ENCODE measurements at places on chromosomes 11 and 22.
A peak's percentile ranks its signal among the peaks of the same experiment; 100 is the strongest.

GRCh38 chr11:46527591-46528130, 66.2 kb downstream of the AMBRA1 start:
- DNase-seq, result no peak

DNA sequence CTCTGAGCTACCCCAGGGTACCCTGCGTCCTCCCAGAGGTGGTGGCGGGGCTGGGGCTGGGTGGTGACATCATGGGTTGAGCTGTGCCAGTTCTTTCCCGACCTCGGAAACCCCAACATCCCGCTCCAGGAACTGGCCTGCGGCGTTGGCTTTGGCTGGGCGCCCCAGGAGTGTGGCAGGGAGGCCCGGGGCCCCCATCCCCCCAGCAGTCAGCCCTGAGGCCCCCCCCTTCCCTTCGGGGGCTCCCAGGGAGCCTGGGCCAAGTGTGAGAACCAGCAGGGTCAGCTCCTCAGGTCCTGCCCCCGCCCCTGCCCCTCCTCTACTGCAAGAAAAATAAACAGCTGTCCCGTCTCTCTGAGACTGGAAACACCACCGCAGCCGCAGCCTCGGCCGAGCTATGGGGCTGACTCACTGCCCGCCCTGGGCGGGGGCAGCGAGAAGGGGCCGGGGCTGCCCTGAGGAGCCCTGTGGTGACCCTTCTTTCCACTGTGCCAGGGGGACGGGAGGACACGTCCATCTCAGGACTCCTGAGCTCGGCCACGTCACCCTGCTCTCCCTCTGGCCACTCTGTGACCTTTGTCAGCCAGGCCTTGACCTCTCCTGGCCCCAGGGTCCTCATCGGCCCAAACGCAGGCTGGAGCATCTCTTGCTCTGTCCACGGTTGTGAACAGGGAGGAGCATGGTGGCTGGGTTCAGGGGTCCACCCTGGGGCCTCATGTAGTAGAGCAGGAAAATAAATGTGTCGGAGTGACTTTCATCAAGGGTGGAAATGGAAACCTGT, 73.4 kb downstream of the WNT7B start:
- no peak for DNase-seq

DNA sequence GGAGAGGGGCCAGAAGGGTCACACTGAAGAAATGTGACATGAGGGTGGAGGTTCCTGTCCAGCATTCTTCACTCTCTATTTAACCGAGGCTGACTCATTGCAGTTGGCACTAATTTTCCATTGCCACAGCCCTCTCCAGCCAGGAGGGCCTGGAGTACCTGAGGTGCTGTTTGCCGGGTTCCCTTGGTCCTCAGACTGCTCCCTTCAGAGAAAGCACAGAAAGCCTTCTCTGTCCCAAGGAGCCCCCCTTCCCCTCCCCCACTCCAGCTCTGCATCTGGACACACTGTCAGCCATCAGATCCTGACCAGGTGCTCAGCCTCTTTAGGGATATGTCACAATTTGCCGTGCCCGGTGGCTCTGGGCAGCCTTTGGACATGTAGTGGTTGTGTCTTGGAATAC, 3.2 kb upstream of the C11orf91 start:
- no peak for DNase-seq

- peak; percentile 77 for DNase-seq
These were observed 322.8 kb upstream of the SYN3 start for GRCh38 chr22:33380789-33381530.

DNA sequence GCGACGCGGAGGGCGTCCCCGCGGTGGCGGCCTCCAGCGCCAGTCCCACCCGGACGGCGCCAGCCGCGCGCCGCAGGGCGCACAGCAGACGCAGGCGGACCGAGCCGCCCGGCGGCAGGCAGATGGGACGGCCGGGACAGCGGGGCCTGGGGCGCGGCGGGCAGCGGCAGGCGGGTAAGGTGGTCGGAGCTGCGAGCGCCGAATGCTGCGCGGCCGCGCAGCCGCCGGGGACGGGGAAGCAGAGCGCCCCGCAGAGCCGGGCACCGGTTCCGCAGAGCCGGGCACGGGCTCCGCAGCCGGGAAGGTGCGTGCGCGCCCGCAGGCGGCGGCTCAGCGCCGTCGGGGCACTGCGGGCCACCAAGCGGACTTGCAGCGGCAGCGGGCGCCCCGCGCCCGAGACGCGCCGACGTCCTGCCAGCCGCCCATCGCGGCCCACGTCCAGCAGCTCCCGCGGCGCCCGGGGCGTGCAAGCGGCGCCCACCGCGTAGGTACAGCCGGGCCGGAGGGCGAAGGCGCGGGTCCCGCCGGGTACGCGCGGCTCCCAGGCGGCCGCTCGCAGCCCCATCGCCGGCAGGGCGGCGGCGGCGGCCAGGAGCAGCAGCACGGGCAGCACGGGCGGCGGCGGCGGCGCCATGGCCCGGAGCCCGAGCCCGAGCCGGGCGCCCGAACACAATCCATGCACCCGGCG, 739 bp downstream of the CELSR1 start:
- no peak for DNase-seq

GRCh38 chr11:104332110-104332509, 168.2 kb upstream of the PDGFD start:
- DNase-seq, result no peak

GRCh38 chr11:1881442-1882264, 10.0 kb downstream of the PRR33 start:
- no peak for DNase-seq

- DNase-seq, result no peak
These were observed 2241.0 kb upstream of the RAG2 start for GRCh38 chr11:38839071-38839470.

DNA sequence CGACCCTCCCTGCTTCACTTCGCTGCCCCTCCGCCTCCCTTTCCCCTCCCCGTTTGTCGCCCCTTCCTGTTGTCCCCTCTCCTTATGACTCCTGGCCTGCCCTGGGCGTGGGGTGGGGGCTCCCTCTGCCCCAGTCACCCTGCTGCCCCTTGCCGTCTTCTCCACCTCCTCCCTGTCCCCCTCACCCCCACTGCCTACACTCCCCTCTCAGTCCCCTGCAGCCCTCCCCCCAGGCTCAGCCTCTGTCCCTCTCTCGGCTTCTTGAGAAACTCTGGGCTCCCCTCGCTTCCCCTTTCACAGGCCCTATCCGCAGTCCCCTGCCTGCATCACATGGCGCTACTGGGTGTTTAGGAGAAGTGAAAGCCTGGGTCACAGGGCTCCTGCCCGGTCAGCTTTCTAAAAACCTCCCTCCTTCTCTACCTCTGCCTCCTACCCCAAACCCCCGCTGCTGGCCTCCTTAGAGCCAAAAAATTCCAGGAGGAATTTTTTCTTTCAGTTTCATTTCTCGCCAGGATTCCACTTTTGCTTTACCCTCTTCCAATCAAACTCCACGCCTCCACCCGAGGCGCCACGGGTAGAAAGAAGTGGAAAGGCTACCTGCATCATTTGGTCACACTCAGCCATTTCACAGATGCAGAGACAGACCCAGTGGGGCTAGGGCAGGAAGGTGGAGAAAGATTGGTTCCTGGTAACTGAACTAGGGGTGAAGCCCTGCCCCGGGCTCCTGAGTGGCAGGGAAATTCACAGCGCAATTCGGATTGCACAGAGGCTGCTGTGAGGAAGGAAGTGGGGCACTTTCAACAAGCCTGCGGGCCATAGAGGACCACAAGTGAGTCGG, at the start of gene SLC15A3:
Gene SLC15A3, minus strand, starts transcription at position 273 of the 838 bp plus-strand sequence. CDS start 625 bp downstream, outside the sequence.
- peak; percentile 61 for DNase-seq

DNA sequence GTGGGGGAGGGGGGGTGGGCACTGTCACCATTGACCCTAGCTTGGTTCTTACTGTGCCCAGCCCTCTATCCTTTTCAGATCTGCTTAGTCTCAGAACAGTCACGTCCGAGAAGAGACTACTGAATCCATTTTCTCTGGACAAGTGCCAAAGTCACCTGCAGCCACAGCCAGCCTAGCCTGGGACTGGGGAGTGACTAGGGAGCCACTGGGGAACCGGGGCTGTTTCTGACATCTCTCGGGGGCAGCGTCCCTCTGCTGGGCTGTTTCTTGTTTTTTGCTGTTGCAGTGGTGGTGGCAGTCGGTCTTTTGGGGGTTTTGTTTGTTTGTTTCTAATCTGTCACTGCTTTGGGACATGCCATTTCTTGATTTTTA, 8.7 kb downstream of the SLC37A2 start:
- no peak for DNase-seq

- no peak for DNase-seq
These were observed 273.3 kb downstream of the CTTN start for GRCh38 chr11:70671611-70672010.

DNA sequence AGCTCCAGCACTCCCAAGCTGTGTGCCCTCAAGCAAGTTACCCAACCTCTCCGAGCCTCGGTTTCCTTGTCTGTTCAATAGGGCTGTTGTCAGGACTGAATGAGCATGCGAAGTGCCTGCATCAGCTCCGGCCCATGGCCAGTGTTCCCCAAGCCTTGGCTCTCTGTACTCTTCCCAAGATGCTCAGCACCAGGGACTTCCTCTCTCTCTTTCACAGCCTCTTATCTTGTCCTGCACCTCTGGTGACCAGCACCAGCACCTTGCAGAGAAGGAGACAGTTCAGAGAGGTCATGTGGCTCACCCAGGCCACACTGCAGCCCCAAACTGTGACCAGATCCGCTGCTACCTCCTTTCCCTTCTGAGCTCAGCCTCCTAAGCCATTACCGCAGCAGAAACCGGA, 120.3 kb upstream of the ANO1 start:
- DNase-seq, result no peak

DNA sequence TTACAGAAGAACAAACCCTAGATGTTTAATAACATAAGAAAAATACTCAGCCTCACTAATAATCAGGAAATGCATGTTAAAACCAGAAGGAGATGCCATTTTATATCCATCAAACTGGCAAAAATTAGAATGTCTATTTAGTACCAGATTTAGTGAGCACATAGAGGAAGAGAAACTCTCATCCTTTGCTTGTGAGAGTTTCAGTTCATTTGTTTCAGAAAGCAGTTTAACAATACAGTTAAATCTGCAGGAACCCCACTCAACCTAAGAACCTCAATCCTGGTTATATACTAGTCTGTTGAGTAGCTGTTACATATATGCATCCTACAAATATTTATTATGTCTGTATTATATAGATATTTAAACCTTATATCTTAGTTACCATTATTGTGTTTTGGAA, 172.6 kb downstream of the WNT11 start:
- no peak for DNase-seq

DNA sequence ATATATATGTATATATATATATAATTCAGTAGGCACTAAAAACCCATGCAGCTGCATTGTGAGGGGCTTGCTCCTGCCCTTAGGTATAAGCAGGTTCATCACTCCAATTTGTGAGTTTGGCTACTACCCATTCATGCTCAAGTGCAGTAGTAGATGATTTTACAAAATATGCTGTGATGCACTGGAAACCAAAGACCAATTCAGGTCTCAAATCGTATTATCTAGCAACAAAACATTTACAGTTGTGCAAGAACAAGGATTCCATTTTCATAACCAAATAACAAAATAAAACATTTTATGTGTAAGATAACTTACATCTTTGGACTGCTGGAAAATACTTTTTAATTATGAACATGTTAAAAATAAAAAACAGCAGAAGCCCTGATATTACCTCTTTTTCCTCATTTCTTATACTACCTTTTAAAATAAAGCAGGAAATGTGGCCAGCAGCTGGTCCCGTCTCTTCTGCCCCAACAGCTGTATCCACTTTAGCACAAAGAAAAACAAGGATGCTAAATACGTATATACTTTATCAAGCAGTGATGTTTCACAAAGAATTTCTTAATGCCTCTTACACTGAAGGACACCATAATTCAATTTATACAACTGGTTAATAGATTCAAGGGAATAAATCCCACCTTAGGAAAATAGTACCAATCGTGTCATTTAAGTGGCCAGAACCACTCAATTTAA, 2.8 kb downstream of the CREBZF start:
- DNase-seq, result peak; percentile 49

DNA sequence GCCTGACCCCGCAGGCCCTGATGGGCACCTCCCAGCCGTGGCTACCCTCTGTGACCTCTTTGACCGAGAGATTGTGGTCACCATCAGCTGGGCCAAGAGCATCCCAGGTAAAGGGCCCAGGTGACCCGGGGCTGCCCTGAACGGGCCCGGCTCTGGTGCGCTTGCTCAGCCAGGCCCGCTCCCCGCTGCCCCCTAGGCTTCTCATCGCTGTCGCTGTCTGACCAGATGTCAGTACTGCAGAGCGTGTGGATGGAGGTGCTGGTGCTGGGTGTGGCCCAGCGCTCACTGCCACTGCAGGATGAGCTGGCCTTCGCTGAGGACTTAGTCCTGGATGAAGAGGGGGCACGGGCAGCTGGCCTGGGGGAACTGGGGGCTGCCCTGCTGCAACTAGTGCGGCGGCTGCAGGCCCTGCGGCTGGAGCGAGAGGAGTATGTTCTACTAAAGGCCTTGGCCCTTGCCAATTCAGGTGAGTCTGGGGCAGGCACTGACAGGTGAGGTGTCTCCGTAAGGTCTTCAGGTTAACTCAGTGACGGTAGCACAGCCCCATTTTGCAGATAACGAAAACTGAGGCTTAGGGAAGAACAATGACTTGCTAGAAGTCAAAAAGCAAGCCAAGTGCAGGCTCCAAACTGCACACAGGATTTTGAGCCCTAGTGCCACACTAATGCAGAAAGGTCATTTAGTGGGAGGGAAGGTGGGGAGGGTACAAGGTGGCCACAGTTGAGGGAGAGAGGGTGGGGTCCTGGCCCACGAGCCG, 2.4 kb downstream of the TRMT112 start:
- no peak for DNase-seq

DNA sequence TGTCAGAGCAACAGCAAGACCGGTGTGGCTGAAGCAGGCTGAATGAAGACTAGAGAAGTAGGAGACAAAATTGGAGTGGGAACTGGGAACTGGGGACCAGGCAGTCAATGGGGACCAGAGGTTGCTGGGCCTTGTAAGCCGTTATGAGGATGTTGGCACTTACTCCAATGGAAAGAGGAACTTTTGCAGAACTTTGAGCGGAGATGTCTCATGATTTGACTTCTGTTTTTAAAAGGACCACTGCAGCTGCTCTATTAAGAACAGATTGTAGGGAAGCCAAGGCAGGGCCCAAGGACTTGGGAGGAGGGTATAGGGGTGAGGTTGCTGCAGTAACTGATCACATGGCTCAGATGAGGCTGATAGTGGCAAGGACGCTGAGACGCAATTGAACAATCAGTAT, 34.2 kb downstream of the IL18 start:
- no peak for DNase-seq

- DNase-seq, result no peak
These were observed 65.0 kb downstream of the LRRC32 start for GRCh38 chr11:76605338-76606074.

DNA sequence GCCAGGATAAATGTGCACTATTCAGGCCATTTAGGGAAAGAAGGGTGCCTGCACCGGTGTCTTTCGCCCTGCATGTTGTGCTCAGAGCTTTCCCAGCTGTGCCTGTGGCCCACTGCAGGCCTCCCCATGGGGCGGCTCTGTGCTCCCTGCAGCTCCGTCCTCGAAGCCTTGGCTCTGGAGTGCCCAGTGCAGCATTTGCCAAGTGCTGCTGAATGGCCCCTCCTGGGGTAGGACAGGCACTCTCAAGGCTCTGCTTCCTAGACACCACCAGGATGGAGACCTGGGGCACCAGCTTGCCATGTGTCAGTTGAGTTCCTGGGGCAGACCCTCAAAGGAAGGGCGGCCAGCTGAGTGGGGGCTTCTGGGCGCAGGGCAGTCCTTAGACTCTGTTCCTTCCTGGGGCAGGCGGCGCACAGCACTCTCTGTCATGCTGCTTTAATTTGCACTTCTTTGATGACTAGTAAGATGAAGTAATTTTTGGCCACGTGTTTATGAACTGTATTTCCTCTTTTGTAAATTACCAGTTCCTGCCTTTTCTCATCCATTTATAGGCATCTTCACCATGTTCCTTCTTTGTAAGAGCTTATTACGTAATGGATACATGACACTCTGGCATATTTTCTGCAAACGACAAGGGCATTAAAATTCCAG, 32.1 kb upstream of the GNB1L start:
- peak; percentile 29 for DNase-seq

GRCh38 chr11:45252134-45252856, 33.8 kb downstream of the SYT13 start:
- DNase-seq, result peak; percentile 38

Measured in RKO (cell line).